ENCODE measurements at places on chromosomes 1 and 21. TPM values are rescaled to one million over a fixed set of nuclear protein-coding genes. Genes with fewer than 3 reads are reported as not detected.

DNA sequence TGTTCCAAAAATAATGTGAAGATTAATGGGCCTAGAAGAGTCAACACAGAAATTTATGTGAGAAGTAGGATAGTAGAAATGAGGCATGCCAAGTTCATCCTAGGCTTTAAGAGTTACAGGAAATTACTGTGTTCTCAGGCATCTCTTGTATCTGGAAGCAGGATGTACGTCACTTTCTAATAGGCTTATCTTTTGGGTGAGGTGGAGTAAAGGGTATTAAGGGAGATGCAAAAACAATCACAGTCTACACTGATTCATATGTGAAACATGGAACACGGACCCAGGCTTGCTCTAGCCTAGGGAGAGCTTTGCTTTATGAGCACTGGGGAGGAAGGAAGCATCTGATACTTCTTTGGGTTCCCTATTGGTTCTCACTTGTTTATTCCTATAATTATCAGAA, 84.5 kb upstream of the RGS4 start:
- no peak for DNase-seq

DNA sequence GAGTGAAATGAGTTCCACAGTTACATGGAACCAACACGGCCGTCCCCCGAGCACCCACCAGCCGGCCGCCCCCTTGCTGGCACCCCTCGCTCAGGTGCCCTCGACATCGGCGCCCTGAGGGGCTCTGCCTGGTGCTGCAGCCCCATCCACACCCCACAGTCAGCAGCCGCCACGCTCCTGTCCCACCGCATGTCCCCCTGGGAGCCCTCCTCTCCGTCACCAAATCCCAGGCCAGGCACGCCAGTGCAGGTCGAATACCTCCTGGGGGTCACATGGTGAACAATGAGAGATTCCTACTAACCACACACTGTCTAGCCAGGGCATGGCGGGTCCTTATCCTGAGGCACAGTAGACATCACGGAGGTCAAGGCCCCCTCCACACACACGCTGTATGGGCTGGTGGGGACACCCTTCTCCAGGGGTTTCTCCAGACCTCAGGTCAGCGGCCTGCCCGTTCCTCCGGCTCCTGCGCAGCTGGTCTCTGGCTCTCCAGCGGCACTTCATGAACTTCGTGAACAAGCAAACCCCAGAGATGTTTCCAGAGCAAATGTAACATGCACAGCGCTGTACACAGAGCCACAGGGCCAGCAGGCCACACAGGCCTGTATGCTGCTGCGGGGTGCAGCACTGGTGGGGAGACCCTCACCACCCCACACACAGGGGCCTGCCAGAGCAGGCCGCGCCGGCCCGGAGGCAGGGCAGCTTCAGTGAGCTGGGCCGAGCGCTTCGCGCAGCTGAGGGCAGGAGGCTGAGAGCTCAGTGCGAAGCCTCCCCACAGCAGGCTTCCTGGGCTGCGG, 21.8 kb downstream of the POFUT2 start:
- peak; percentile 78 for DNase-seq

DNA sequence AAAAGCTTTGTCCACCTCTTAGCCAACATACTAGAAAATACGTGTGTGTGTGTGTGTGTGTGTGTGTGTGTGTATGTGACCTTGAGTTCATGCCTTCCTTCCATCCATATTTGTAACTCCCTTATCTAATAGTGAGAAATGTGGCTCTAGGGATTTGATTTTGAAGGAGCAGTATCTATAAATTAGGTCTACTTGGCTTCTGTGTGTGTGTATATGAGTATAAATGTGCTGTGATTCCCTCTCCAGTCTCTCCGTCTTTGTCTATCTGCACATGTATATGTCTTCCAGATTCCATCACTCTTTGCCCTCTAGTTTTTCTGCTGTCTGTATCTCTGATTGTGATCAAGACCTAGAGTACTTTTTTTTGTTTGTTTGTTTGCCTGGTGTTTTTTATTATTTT, 11.9 kb upstream of the NBL1 start:
- DNase-seq, result no peak

SEMA6C gene
- 9.7 TPM for total RNA-seq

GRCh38 chr1:7915826-7916500, 24.7 kb downstream of the TNFRSF9 start:
- no peak for DNase-seq

DCDC2B gene
- total RNA-seq, result not detected

SHISA4 gene
- 14.2 TPM for total RNA-seq

GRCh38 chr1:244272471-244273261, 179.0 kb downstream of the ADSS2 start:
- DNase-seq, result peak; percentile 68

Data from lower leg skin (tissue), 4 donors.